Caki2 (cell line): ENCODE measurements at places on chromosomes 2 and 18.

DNA sequence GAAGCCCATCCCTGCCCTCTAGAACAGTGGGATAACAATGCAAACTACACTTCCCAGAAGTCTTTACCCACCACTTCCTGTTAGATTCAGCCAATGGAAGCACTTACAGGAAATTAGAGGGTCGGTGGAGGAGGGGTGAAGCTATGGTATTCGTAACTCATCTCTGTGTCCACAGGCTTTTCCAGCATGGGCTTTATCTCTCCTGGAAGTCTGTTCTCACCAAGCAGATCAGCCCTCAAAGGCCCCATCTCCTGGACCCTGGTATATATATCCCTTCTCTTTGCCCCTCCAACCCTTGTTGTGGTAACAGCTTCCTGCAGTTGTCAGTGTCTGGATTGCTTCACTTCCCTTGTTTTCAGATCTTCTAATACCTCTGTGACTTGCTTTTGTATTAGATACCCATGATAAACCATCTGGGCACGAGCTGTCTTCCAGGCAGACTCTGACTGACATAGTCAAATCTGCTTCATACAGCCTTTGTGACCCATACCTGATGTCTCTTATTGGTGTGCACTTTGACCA lies 475.0 kb upstream of the POU3F3 start:
- peak; percentile 73 for DNase-seq

DNA sequence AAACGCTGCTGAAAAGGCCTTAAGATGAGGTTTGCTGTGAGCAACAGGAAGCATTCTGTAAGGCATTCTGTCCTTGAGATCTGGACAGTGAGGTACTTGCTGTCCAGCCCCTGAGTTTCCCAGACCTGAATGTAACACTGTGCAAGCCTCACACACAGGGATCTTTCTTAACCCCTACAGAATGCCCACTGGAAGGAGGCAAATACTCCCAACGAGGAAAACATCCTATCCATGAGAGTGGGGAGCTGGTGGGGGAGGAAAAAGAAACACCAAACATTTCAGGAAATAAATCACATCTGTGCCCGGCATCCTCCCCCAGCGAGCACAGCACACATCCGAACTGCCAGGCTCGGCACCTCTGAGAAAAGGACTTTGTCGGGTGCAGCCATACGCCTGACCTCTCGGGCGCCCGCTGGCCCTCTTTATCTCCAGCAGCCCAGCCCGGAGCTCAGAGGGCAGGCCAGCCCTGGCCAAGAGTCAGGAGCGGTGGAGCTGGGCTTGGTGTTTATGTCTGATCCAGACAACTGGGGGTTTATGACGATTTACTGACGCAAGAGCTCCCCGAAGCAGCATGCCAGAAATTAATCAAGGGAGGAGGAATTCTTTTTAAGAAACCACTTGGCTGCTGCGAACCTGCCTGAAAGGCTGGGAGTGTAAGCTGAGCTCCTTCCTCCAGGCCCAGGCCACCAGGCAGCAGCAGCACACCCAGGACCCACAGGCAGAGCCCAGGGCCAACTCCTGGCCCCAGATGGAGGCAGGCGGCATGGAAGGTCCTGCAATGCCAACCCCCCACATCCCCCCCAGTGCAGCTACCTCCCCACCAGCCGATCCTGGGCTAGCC lies 72.2 kb downstream of the HDAC4 start:
- no peak for DNase-seq

DNA sequence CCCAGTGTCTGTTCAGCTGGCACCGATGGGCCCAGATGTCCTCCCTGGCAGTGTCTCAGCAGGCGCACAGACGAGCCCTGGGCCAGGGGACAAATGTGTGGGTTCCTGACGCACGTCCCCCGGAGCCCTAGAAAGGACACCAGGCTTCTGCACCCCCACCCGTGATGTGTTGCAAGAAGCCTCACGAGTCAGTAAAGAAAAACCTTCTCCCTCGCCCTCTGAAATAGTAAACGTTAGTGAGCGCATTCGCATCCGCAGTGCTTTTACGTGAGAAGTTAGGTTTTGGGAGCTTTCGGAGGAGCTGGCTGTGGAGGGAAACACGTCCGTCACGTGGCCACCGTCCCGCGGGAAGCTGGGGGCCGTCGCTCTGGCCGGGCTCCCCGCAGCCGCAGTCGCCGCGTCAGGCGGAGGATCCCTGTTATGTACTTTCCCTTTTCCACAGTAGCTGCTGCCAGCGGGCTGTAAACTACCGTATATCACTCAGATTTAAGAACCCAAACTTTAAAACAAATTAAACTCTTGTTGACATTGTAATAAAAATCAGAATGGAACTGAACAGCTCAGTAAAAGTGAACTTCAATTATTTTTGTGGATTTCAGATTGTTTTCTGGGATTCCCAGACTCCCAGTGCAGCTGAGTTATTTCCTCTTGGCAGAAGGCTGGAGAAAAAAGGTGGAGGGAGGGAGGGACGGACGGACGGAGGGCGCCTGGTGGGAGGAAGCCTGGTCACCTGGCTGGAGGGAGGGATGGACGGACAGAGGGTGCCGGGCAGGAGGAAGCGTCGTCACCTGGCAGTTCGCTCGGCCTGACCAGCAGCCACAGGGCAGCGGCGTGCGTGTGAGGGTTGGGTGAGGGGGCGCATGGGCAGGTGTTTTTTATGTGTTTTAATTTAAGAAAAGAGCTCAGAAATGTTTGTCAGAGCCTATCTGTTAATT lies 112.1 kb downstream of the NFATC1 start:
- DNase-seq = no peak

DNA sequence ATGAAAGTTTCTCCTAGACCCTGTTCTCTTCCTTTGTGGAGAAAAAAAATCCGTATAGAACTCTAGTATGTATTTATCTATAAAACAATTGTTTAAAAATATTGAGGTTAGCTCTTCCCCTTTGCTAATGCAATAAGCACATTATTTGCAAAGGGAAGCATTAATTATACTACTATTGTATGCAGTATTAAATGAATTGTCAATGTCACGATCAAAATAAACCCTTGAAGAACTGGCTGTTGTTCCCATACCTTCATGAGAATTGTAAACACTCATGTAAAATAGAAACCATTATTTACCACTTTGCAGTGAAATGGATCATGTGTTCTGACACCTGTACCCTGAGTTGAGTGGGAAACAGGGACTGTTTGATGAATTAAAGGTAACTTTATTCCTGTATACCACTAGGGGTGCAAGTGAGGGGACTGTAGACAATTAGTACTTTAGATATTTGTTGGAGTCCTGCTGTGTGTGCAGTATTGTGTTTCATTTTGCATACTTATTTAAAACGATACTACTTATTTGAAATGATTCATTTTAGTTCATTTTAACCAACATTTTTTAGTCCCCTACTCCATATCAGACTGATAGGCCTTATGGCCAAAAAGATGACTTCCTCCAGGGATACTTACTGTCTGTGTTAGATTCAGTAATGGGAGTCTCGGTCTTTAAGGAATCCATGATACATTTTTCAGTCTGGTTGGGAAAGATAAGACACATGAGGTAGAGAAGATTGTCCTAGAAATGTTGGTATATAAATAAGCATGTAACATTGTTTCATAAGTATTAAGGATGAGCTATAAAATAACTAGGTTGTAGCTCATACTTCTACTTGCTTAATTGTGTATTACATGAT lies 7.9 kb downstream of the PKP4 start:
- DNase-seq = no peak

DNA sequence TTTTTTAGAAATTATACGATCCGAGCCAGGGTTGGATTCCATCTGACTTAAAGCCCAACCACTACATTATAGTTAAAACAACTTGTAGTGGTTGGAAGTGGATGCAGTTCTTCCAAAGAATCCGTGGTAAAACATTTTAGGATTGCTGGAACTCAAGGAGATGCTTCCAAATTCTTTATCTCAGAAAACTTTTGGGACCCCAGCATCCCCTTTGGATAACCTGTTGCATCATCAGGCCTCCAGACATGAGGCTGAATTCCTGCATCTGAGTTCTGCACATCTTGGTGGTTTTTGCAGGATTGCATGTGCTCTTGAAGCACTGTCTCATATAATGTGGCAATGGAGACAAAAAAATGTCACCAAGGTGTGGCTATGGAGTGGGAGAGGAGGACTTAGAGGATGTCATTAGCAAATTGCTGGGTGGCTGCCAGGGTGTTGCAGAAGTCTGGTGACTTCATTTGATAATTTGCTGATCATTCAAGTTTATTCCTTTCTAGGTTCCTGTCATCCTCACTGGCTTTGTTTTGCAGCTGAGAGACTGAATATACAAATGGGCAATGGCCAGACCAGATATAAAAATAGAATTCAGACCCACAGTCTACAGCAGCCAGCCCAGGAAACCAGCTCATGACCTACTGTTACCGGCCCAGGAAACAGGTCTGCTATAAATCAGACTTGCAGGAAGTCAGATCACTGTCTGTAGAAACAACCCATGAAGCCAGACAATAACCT lies 207.7 kb downstream of the BCL2 start:
- no peak for DNase-seq

DNA sequence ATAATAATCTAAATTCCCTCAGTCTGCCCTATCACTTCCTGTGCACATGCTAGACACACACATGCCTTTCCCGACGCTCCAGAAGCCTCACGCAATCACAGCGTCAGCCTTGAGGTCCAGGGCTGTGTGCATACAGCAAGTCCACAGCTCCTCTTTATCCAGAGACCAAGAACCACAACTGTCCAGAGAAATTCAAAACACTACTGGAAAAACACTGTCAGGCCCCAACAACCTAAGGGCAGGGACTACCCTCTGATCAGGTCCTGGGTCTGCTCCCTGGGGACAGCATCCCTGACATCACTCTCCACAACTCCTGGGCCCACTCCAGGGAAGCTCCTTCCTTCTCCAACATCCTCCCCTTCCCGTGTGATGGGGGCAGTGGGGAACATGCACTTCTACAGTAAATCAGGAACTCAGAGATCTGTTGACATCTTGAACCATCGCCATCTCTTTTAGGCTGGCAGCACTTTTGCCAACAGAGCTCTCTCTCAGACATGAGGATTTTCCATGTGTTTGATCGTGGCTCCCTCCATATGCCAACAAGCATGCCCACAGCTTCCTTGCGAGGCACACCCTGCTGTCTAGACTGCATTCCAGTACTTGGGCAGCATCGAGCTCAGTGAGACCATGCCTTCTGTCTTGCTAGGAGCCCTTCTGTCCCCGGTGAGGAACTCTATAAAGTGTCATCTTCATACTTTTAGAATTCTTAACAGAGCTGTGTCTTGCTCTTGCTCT lies 15.4 kb downstream of the TEX51 start:
- DNase-seq = no peak
